ENCODE measurements at places on chromosomes 11 and 22.

DNA sequence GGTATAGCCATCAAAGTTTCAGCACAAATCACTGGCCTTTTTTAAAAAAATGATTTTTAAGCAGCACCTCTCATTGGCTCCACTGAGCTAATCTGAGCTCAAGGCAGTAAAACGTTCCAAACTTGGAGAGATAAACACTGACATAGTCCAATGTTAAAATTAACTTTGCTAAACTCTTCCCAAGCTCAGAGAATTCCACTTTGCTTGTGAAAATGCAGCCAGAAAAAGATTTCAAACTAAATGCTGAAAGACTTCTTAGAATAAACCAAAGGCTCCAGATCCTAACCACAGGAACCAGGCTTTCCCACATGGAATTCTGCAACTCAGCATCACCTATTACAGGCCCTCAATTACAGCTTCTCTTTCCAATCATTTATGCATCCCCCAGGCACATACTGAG lies 84.7 kb upstream of the GDPD4 start:
- DNase-seq, result no peak

DNA sequence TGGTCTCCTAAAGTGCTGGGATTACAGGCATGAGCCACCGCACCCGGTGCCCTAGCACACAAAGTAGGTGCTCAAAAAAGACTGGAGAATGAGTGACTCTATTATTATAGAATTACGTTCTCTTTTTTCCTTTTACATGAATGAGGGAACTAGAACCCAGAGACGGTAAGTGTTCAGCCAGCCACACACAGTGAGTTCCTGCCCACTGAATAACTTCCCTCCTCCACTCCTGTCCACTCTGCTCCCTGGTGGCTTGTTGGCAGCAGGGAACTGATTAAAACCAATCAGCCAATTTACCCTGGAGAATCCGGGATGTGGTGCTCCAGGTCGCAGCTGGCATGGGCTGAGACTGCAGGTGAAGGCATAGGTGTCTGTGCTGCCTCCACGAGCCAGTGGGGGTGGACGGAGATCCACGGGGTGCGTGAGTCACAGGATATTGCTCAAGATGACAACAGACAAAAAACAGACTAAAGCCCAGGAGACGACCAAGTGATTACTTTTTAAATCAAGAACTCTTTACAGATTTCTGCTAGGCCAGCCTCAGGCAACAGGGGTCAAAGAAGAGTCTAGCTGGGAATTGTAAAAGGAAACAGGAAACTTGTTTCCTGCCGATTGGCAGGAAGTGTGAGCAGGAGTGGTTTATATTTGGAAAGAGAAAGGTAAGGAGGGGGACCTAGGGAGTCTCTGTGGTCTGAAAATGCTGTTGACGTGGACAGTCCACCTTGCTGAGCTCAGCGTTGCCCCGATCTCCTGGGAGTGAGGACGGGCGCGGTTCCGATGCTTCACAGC lies 95.2 kb upstream of the TP53I11 start:
- DNase-seq, result no peak

DNA sequence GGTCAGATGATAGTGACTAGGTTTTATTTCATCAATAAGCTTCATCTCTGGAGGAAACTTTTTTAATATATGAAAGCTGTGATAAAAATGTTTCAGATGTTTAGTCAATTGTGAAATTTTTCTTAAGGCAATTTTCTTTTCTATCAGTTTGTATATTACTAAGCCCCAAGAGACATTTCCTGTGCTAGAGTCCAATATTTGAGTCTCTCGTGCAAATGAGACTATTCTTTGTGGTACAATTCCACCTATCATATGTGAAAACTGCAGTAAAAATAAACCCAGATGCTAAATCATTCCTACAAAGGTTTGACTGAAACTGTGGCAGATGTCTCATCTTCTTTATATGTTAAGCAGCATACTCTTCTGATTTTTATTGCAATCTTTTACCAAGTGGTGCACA lies 28.0 kb downstream of the CTR9 start:
- DNase-seq, result no peak

- no peak for DNase-seq
These were observed 57.8 kb upstream of the ARHGAP32 start for GRCh38 chr11:129249923-129250322.

DNA sequence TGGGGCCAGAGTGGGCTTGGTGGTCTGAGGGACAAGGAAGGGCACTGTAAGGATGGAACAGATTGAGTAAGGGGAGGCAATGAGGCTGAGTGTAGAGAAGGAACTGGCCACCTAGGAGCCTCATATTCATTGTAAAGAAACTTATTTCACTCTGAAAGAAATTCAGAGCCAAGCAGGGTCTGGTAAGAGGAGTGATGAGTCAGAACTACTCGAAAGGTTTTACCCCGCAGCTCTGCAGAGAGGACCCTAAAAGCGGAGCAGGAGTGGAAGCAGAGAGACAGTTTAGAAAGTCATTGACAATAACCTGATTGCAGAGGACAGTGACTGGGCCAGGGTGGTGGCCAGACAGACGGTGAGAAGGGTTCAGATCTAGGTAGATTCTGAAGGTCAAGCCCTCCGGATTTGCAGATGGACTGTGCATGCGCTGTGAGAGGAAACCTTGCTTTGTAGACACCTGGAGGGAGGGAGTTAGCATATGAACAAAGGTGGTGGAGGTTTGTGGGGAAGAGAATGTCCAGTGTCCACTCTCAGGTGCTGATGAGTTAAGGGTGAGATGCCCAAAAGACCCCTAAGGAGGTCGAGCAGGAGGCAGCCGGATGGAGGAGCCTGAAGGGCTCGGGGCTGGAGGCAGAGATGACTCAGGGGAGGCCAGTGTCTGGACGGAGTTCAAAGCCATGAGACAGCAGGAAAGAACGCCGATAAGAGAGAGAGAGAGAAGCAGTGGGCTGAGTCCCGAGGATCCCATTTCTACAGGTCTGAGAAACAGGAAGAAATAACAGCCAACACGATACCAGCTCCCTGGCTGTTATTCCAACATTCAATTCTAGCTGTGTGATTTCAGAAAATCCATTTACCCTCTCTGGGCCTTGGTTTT lies 546.0 kb downstream of the BRD1 start:
- no peak for DNase-seq

DNA sequence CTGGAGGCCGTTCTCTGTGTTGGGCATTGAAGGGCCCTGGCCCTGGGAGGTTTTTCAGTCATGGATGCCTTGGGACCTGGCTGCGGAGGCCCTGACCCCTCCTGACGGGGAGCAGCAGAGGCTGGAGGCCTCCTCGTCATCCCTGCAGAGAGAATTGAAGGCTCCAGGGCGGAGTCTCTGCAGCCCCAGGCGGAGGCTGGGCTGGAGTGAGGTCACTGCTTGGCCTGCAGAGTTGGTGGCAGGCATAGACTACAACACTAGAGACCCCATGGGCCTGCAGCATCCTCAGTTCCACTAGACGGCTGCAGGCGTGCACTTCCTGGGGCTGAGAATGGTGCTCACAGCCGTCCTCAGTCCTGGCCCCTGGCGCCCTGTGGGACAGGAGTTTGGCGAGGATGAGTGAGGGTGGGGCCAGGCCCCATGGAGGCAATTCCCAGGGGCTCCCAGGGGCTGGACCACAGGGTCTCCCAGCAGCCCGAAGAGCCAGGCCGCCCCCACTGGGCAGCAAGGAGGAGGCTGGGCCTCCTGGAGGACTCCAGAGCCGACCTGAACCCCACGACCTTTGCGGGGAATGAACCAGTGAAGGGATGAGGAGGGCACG lies 1194.9 kb downstream of the BRD1 start:
- DNase-seq, result no peak

GRCh38 chr11:74784234-74784633 lies 35.6 kb downstream of the RNF169 start:
- DNase-seq, result no peak

DNA sequence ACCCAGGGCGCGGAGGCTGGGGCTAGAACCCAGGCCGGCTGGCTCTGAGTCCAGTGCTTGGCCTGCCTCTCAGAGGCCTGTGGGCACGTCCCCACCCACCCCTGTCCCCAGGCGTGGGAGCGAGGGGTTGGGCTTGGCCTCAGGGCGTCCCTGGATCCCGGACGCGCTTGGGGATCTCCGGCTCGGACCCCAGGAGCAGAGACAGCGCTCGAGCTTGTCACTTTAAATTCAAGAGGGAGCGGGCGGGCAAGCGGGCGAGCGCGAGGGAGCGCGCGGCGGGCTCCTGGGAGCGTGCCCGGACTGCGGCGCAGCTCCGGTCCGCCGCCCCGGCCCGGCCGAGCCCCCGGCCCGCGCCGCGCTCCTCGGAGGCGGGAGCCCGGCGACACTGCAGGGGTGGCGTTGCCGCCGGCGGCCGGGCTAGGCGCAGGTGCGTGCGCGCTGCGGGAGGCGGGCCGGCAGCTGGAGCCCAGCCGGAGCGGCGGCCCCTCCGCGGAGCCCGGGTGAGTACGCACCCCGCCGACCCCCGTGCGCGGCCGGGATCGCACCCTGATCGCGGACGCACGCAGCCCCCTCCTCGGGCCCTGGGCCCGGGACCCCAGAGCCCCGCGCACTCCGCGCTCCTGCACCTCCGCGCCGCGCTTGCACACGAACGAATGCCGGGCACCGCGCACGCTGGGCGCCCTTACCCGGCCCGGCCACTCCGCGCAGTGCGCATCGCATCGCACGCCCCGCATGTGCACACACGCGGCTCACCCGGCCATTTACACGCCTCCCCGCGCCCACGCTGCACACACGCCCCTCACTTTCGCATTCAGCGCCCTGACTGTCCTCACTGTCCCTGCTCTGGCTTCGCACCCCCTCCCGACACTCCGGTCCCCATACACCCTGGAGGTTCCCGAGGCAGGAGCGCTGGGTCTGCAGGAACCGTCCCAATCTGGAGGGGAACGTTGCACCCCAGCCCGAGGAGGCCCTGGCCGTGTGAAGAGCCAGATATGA lies at the start of gene SYT12:
Gene SYT12 (plus strand): TSS at position 174 of the 996 bp plus-strand sequence. CDS start 7,011 bp downstream, outside the sequence.
- DNase-seq, result no peak

GRCh38 chr22:48890693-48891554 lies 936.7 kb downstream of the BRD1 start:
- DNase-seq, result no peak

DNA sequence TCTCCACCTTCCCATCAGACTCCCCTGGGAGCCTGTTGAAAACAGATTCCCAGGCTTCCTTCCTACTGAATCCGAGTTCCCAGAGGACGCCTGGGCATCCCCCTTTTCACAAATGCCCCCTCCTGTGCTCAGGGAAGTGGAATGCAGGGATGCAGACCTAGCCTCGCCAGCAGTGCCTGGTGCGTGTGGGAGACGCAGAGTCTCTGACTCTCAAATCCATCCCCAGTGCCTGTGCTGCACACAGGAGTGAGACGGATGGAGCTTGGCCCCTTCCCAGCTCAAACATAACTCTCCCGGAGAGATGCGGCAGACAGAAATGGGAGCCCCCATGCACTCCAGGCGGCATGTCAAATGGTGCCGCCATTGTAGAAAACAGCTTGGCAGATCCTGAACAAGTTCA lies 62.6 kb downstream of the CTTN start:
- no peak for DNase-seq

DNA sequence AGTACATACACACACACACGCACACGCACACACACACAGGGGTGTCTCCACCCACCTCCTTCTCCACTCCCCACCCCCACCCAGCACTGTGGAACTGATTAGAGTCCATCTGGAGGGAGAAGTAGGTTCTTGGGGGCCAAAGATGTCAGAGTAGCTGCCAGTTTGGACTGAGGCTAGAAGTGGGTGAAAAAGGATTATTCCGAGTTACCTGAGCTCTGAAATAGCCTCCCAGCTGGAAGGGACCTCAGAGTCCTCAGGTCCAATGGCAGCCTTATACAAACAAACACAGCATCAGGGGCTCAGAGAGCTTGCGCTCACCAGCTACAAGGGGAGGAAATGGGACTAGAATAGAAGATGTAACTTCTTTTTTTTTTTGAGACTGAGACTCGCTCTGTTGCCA lies 20.8 kb downstream of the IL10RA start:
- no peak for DNase-seq

- no peak for DNase-seq
These were observed 36.1 kb downstream of the PDGFD start for GRCh38 chr11:104127828-104128227.

DNA sequence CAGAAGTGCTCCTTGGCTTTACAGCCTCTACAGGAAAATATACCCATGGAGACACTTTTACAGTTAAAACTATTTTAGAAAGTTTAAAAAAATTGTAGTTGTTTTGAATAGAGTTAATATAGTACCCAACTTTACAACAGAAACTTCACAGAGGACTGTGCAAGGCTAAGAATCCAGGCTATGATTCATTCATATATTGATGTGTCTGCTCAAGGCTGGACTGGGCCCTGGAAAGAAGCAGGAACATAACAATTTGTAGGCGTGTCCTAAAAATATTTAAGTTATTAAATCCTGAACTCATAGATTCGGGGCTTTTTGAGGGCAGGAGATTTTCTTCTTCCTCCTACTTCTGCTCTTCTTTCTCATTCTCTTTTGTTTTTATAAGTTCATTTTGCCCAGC lies 291.5 kb upstream of the CCDC179 start:
- no peak for DNase-seq

- DNase-seq, result no peak
These were observed 647.3 kb downstream of the TBC1D22A start for GRCh38 chr22:47409539-47410275.

DNA sequence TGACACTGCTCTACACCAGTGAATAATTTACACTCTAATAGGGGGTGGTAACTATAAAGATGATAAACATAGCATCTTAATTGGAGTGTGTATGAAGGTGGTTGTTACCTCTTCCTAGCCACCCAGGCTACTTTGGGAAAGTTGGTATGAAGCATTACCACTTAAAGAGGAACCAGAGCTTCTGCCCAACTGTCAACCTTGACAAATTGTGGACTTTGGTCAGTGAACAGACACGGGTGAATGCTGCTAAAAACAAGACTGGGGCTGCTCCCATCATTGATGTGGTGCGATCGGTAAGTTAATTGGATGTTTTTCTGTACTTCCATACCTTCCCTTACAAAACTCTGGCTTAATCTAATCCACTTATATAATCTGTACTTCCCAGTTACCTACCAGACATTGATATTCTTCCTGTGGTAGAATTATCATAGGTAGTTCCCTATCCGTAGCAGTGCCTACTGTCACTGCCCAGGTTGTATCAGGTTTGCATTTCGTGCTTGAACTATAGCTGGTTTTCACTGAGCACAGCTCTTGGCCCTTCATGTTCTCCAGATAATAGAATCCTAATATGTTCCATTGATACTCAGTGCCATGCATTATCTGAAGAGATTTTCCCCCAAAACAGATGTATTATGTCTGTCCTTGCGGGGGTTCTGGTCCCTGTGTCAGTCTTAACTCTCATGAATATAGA lies 2.2 kb downstream of the RPL27A start:
- DNase-seq, result no peak

DNA sequence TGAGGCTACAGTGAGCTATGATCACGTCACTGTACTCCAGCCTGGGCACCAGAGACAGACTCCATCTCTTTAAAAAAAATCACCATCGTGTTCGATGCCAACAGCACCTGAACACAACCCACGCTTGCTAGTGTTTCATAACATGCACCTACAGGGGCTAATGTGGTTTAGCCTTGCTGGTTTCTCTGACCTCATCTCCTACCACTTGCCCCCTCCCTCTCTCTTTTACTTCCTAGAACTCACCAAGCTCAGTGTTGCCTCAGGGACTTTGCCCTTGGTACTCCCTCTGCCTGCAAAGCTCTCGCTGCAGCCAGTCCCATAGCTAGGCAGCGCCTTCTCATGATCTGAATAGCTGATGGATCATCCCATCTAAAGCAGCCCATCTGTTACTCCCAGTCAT lies 99.8 kb downstream of the FBXO7 start:
- DNase-seq, result no peak

Measured in stimulated activated CD8-positive, alpha-beta memory T cell treated with anti-CD3 and anti-CD28 coated beads, Interleukin-15, amount 100 ng/mL, for 24 hours (primary cell).